ENCODE measurements at places on chromosomes 6 and 20.

DNA sequence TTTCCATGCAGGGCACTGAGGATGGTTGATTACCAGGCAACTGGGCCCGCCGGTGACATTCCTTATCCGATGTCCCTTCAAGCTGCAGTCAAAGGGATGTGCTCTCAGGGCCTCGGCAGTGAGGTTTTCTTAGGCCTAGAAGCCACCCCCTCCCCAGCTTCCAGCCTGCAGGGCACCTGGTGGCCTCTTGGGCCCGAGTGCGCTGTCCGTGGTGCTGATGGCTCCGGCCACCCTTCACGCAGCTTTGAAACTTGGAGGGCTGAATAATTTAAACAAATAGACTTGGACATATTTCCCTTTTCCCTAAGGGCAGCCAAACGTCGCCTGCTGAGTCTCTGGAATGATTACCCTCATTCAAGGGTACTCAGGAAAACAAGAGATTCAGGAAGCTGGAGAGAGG is 8.9 kb upstream of the MLN start:
- no peak for DNase-seq

GRCh38 chr6:73560182-73560732 is 39.4 kb upstream of the EEF1A1 start:
- no peak for DNase-seq

GRCh38 chr20:10634683-10635411 is 39.0 kb downstream of the JAG1 start:
- DNase-seq = no peak

DNA sequence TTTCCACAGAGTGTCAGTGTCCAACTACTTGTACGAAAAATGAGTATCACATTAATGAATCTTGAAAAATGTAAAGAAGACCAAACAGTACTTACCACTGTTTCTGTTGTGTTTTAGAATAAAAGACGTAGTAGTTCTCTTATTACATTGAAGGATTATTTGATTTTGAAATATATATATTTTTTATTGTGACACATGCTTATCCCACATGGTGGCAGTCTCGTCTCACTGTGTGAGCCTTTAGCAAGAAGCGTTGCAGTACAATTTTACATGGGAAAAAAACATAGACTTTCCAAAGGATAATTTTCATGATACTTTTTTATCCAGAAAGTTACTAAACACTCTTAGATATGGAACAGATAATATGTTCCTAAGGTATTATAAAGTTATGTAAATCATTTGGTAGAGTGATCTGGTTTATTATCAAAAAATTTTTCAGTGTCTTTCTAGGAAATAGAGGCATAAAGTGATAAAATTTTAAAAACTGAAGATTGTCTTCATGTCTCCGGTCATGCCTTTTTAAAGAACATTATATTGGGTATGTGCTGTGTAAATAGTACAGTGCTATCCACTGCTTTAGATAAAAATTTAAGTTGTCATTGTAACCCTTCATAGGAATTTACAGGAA is 117.5 kb upstream of the SAMD5 start:
- peak; percentile 50 for DNase-seq

DNA sequence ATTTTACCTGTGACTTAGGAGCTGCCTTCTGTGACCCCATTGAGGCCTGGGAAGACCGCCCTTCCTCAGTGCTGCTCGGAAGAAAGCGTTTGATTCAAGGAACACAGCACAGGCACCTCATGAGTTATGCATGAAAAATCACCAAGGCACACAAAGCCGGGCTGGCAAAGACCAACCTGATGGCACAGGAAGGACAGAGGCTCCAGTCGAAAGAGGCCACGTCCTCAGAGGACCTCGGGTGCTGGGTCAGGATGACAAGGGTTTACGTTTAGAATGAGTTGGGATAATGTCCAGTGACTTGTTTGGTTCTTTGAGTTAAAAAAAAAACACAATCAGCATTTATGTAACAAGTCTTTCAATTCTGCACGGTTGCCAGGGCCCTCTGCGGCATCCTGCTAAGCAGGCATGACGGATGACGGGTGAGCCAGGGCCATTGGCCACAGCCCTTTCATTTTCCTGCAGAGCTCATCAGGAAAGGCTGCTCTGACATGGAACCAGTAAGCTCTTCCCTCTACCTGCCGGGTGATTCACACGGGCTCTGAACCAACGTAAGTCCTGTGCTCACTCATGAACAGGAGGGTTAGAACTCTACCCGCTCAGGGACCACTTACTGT is 112.8 kb downstream of the DACT2 start:
- peak; percentile 35 for DNase-seq

- no peak for DNase-seq
Observed at GRCh38 chr6:119444642-119445557, 95.3 kb upstream of the MAN1A1 start.

DNA sequence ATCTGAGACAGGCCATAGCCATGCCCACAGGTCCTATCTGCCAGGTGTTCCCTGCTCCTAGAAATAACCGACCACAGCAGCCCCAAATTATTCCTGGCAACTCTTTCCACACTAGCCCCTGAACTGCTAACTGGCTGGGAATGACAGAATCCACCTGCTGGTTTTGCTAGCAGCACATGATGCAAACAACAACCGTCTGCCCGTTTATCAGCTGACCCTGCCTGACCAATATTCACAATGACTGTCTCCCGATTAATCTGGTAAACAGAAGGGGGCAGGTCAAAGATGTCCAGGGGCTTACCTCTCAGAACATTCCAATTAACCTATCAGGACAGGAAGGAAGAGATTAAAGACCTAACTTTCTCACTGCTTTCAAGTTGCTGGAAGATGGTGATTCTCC is 101.5 kb downstream of the NRSN1 start:
- no peak for DNase-seq

DNA sequence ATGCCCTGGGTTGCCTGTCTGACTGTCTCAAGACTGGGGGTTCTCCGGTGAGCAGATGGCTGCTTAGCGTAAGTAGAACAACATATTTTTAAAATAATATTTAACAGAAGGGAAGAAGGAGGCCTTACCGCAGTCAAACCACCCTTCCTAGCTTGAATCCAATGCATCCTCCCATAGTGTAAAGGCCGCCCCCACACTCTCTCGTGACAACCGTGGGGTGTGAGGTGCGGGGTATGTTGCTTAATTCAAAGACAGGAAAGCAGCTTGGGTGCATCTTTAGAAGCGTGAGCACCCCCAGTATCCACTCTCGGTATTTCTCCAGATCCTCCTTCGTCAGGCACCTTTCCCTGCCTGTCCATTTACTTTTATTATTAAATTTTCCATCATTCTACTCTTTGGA is 501.2 kb upstream of the CDH4 start:
- no peak for DNase-seq

GRCh38 chr6:161198176-161198575 is 75.7 kb downstream of the AGPAT4 start:
- DNase-seq = no peak

DNA sequence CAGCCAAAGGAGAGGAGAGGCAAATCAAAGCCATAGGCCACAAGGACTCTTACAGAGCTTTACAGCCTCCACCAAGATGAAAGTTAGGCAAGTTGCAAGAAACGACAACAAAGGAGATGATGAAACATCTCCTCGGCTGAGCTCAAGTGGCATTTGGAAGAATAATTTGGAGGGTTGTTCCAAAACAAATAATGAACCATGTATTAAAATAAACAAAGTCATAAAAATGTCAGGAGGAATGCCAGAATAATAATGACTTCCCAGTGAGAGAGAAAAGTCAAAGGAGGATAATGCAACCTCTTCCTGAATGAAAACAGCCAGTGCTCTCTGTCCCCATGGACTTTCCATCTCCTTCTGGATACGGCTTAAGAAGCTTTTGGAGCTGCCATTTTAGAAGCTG is 371.4 kb upstream of the ID4 start:
- no peak for DNase-seq

DNA sequence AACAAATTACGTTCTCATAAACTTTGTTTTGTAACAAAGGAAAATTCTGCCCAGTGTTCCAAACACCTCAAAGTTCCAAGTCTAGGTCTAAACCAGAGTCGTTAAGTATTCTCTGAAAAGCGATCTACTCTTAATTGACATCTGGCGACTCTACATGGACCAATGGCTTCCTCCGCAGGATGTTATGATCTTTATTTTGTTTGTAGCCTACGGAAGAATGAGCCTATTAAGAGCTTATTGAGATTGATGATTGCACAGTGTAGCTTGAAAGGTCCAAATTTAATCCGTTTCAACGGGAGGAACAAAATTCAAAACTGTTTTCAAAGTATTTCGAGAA is 61.1 kb downstream of the FAM217A start:
- no peak for DNase-seq

- peak; percentile 31 for DNase-seq
Observed at GRCh38 chr6:5302995-5303622, 41.8 kb downstream of the FARS2 start.

- DNase-seq = no peak
Observed at GRCh38 chr20:3740615-3741301, 8.3 kb downstream of the HSPA12B start.

DNA sequence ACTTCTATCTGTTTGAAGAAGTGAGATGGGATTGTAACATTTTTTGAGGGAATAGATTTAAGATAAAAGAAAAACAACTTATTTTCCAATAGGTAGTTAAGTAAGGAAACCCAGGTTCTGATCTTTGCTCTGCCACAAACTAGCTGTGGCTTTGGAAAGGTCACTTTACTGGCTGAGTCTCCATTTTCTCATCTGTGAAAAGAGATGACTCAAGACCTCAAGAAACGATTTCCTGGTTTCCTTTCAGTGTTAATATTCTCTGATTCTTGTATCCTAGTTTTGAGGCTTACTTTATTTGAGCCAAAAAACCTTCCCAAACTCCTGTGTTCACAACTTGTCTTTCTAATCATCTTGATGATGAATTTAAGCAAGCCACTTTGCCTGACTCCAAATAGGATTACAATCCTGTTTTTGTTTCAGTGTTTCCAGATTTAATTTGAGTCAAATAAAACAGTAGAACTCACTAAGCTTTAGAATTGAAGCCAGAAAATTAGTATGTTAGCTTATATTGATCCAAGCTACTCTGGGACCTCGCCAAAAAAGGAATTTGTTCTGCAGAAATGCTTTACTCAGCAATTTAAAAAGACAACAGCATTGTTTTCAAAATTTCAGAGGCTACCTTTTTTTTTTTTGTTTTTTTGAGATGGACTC is 51.1 kb downstream of the ENPP1 start:
- no peak for DNase-seq

DNA sequence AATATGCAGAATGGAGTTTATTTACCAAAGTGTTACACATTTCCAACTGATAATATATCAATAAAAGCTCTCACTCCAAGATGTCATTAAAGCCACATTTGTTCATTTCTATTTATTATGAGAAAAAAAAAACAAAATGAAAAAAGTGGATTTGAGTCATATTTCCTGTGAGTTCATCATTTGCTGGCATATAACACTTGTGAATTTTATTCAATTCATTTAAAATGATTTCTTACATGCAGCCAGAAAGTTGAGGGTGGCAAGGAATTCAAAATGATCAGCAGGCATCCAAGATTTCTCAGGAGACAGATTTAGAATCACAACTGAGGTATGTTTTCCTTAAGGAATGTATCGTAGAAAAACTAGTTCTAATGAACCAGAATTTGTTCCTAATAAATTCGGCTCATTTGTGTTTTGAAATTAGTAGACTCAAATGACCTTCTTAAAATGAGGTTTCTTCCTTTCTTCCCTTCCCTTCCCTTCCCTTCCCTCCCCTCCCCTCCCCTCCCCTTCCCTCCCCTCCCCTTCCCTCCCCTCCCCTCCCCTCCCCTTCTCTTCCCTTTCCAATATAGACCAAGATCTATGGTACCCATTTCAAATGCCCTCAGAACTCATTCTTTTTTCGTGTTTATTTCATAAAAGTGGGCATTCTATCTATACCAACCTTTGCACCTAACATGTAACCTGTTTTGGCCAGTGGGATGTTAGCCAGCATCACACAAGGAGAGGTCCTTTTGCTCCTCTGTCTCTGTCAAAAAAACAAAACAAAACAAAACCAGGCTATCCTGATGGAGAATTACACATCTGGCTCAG is 357.9 kb upstream of the TSHZ2 start:
- DNase-seq = no peak

- no peak for DNase-seq
Observed at GRCh38 chr6:91337967-91338366, 751.1 kb upstream of the MAP3K7 start.

DNA sequence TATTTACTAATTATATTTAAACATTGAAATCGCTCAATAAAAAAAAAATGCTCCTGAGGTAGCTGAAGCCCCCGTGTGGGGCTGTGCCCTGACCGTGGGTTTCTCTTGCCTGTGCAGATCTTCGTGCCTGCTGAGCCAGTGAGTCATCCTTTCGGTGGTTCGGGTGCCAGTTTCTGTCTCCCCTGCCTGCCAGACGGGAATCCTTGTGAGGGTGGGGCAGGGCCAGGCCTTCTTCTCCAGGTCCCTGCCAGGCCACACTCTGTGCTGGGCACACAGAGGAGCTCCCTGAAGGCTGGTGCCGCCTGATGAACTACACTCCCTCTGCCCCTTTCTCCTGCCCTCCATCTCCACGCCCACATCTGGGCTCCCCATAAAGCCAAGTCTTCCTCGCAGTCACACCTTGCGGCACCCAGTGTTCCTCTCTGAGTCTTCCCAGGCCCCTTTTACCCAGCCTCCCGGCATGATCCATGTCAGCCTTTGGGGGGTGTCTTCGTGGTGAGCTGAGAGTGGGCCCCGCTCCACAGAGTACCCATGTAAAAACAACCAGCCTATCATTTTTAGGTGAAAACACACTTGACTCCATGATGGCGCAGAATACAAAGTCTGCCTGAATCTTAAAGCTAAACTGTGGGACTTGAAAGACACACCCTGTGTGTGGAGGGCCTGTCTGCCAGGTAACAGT is 19.3 kb downstream of the FGD2 start:
- no peak for DNase-seq

GRCh38 chr6:146583966-146584365 is 14.8 kb upstream of the ADGB start:
- no peak for DNase-seq

DNA sequence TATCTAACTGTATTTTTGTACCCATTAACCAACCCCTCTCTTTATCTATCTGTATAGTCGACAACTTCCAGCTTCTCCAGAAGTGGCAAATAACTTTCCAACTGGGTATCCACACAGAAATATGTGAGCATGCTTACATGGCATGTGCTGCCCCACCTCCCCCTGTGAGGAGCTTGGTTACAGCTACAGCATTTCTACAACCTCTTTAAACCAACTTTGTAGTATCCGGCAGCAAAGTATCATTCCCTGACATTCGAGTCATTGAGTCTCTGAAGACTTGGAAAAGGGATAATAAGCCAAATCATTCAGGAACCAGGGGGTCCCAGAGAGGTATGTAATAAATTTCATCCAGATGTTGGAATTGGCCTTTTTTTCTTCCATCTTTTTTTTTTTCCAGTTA is 48.2 kb upstream of the ASIP start:
- DNase-seq = no peak

GRCh38 chr6:85390775-85391174 is 59.1 kb upstream of the NT5E start:
- DNase-seq = no peak

GRCh38 chr20:49821870-49822331 is 9.3 kb downstream of the SLC9A8 start:
- peak; percentile 35 for DNase-seq

- DNase-seq = peak; percentile 86
Observed at GRCh38 chr6:11251553-11252360, 19.3 kb upstream of the NEDD9 start.

DNA sequence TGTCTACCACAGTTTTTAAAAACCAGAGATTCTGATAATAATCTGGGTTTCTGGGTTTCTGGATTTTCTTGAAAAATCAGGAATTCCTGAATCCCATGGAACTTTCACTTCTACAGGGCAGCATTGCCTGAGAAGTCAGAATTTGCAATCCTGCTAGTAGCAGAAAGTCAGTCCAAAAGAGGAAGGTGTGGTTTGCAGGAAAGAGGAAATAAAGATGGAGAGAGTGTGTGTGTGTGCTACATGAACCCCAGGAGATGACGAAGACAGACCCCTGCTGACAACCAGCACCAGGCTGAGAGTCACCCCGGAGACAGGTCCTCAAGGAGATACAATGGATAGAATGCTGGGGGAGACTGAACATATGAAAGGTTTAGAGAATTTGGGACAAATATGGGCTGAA is 44.9 kb downstream of the PRND start:
- peak; percentile 68 for DNase-seq
